ENCODE measurements at places on chromosomes 11 and 22. TPM values are rescaled to one million over a fixed set of nuclear protein-coding genes. Genes with fewer than 3 reads are reported as not detected.

DNA sequence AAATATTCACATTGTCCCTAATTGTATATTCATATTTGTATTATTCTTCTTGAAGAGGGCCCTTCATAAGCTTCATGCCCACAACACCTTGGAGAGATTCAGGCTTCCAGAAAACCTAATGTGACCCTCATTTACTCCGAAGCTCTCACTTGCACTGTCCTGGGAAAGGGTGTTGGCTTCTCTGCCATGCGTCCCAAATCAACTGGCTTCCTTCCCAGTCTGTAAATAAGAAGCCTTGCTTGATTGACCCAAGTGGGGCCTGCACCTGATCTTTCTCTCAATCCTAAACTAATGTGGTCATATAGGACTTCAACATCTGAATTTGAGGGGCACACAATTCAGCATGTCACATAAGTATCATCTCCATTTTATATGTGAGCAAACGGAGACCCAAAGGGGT is 40.5 kb upstream of the ZBTB16 start:
- no peak for DNase-seq

DNA sequence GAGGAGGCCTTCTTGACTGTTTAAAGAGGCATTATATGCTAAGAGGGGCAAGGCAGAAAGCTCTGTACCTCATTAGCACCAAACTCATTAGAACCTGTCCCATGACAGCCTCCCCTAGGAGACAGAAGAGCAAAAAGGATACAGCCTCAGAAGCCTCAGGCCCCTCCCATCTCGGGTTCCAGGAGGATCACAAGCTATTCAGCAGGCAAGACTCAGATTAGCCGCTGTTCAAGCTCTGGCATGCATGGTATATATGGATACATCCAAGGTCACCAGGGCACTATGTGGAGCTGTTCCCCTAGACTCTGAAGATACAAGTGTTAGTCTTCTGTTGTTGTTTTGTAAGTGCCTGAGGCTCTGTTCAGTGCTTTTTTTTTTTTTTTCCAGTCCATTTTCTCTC is 32.1 kb downstream of the ATXN10 start:
- DNase-seq: no peak

NLRP14 gene
- total RNA-seq: not detected

SLC16A8 gene
- total RNA-seq: not detected

Data from activated CD4-positive, alpha-beta T cell treated with anti-CD3 and anti-CD28 coated beads, Interleukin-2, amount 10 ng/mL, durations not matched to agents 7 days and 5 days (primary cell).